ENCODE measurements at places on chromosomes 13 and 19.

GRCh38 chr19:58374200-58374599 lies 6.6 kb downstream of the ZNF837 start:
- DNase-seq, result no peak

DNA sequence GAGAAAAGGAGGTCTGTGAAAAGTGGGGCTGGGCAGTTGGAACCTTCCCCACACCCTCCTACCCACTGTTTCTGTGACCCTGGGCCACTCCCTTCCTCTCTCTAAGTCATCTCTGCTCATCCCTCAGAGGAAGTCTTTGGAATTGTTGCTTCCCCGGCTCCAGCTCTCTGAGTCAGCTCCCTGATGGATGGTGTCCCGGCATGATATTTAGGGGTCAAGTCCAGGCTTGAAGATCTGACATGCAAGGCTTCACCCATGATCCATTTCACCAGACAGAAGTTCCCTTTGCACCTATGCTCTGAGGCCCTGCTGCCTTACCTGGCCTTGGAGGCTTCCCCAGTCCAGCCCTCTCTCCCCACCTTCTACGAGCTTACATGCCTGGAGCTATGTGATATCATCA lies 13.3 kb downstream of the EXOC3L2 start:
- no peak for DNase-seq

GRCh38 chr13:48547663-48548092 lies 14.8 kb upstream of the RCBTB2 start:
- DNase-seq, result no peak

DNA sequence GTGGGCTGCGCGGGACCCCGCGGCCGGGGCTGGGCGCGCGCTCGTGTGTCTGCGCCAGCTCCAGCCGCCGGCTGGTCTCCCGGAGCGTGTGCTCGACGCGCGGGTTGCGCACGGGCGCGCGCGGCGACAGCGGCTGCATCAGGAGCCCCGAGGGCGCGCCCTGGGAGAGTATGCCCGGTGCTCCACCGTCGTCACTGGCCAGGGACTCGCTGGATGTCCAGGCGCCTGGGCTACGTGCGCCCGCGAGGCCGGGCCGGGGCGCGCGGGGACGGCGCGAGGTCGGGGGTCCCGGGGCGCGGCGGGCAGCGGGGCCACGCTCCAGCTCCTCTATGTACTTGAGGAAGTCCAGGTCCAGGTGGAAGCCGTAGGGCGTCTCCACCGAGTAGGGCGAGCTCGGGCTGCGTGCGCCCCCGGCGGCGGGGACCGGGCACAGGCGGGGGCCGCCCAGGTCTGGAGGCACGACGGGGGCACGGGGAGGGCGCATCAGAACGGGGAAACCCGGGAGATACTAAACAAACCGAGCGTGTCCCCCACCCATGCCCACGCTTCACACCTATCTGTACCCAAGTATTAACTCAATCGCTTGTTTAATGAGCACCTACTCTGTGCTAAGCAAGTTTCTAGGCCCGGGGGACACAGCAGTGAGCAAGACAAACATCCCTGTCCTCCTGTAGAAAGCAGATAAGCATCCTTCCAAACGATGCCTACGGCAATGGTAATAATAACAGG lies 7.6 kb downstream of the KANK3 start:
- peak; percentile 69 for DNase-seq

DNA sequence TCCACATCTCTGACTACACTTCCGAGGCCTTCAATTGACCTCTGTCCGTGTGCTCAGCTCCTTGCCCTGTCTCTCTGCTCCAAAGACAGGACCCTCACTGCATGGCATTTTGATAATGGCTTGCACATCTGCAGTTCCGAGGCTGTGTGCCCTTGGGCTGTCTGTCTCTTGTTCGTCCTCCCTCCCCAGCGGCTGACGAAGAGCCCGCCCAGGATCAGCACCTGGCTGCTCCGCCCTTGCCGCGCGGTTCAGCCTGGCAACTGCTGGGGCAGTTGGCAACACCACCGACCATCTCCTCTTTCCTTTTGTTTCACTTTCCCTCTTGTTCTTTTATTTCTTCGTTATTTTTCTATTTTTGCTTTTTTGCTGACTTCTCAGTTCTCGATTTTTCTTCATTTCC lies 270.4 kb downstream of the TEX29 start:
- peak; percentile 35 for DNase-seq

DNA sequence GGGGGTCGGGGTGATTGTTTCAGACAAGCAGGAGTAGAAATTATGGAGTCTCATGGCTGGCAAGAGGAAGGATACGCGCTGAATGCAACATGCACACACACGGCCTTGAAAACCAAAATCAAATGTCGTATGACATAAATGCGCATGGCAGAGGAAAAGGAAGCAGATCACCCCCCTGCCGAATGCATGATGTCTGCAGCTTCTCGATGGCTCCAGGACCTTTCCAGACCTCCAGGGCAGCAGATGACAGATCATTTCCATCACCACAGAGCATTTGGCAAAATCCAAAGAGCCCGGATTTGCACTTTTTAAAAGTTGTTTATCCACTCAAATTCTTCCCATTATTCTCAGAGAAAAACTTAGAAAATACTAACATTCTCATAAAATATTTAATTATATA lies 211.7 kb downstream of the NHLRC3 start:
- DNase-seq, result no peak

DNA sequence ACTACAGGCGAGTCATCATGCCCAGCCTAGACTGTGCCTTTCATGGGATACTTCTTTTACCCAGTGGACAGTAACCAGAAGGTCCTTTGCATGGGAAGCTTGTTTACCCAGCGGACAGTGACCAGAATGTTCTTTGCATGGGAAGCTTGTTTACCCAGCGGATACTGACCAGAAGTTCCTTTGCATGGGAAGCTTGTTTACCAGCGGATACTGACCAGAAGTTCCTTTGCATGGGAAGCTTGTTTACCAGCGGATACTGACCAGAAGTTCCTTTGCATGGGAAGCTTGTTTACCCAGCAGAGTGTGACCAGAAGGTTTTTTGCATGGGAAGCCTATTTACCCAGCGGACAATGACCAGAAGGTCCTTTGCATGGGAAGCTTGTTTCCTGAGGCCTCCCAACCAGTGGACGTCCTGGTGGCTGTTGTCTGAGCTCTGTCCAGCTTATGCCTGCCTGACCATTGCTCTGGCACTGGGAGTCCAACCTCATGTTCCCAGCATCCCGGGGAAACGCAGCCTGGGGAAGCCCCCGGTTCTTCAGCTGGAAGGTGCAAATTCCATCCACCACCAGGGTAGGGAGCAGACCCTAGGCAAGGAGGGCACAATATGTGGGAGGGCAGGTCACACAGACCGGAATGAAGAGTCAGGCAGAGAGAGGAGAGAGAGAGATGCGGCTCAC lies 41.6 kb upstream of the PDCD5 start:
- no peak for DNase-seq

DNA sequence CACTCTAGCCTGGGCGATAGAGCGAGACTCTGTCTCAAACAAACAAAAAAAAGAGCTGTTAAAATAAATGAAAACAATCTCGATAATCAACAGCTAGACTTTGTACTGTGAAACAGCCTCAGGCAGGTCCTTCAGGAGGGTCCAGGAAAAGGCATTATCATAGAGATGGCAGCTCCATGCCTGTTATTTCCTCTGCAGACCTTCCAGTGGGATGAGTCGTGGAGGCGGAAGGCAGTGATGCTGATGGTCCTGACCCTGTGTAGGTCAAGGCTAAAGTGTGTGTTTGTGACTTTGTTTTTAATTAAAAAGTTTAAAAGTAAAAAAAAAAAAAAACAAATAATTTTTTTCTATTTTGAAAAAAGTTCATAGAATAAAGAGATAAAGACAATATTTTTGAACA lies 117.4 kb downstream of the TNFRSF19 start:
- no peak for DNase-seq

GRCh38 chr13:50188696-50189095 lies 173.5 kb downstream of the KCNRG start:
- DNase-seq, result no peak

- DNase-seq, result no peak
Observed at GRCh38 chr19:28542394-28543243, 670.3 kb downstream of the UQCRFS1 start.

- no peak for DNase-seq
Observed at GRCh38 chr13:58587183-58587582, 955.6 kb downstream of the PCDH17 start.

DNA sequence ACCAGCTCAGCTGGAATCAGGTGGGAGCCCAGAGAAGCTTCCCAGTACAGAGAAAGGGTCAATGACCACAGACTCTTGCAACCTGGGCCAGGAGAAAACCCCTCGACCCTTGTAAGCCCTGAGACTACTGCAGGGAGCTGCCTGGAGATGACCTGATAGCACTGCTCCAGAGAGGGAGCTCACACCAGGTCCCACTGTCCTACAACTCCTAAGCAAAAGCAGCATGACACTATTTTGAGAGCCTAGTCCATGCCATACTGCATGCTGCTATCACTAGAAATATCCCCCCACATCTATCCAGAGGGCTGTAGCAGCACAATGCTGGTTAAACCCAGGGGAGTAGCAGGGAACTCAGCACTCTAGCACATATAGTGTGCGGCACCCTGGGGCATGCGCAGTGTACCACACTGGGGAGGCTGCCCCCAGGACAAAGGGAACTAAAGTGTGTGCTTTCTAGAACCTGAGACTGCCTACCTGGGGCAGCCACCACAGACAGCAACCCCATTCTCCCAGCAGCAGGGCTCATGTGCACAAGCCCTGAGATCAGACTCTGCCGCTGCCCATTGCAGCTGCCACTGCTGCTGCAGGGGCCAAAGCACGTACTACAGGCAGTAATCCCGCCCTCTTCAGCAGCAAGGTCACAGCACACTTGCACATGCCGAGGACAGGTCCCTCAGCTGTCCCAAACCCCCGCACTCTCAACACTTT lies 27.1 kb upstream of the N4BP2L1 start:
- DNase-seq, result no peak

DNA sequence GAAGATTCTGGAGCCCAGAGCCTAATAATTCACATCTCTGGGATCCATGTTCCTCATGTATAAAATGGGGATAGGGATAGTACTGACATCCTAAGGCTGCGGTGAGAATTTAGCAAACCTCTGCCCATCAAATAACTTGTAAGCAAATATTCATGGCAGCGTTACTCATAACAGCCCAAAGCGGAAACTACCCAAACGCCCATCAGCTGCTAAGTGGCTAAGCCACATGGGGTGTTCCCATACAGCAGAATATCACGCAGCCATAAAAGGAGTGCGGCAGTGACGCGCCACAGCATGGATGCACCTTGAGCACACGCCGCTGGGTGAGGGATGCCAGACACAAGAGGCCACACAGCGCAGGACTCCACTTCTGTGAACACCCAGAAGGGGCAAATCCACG lies 19.7 kb downstream of the VRK3 start:
- no peak for DNase-seq

DNA sequence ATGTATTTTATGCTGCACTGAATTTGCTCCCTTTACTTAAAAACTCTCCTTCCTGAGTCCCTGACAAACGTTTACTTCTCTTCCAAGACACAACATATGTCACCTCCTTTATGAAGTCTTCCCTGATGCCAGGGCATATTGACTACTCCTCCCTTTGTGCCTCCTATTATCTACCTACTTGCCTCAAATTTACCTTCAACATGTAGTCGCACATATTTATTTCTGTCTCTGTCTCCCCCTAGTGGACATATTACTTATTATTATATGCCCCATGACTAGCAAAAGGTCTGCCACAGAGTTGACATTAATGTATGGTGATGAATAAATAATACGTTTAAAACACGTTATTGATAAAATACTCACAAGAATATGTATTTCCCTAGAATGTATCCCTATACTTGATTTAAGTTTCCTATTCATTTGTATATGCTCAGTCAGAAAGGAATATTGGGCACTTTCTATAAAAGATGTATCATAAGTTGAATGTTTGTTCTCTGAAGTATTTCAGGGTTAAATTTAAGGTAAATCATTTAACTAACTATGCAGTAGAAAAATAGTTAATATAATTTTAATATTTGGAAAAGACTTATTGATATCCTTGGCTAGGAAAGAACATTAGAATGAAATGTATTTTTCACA lies 250.3 kb upstream of the ATXN8OS start:
- DNase-seq, result no peak

GRCh38 chr13:48500652-48501197 lies 32.2 kb downstream of the RCBTB2 start:
- DNase-seq, result no peak

DNA sequence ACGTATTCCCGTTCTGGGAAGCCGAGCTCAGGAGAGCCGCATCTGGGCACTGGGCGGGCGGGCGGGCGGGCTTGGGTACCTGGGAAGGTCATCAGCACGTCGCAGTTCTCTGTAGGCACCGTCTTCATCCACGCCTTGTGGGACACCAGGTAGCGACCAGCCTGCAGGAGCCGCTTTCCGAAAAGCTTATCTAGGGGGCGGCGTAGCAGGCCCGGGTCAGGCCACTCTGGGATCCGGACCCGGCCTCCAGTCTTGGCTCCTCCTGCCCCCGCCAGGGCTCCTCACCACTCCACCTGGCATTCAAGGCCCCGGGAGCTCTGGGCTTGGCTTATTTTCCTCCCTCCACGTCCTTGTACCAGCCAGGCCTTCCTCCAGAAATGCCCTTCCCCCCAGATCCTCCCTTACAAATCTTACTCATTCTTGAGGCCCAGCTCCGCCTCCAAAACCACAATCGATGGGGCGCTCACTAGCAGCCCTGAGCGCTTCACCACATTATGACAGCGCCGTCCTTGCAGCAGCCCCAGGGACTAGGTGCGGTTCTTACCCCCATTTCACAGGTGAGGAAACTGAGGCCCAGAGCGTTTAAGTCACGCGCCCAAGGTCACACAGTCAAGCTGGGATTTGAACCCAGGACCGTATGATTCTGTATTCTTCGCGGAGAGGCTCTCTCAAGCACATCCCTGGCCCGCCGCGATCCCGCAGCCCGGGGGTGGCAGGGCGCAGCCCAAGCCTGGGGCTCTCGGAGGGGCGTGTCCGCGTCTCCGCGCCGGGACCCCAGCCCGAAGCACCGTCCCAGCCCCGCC lies 843 bp downstream of the ANO8 start:
- no peak for DNase-seq

- DNase-seq, result no peak
Observed at GRCh38 chr13:92947770-92948434, 278.7 kb upstream of the GPC6 start.

- no peak for DNase-seq
Observed at GRCh38 chr13:111242585-111242984, 77.9 kb upstream of the TEX29 start.

GRCh38 chr13:73025217-73026012 lies 33.4 kb upstream of the KLF5 start:
- no peak for DNase-seq

GRCh38 chr13:113650731-113651148 lies 7.3 kb downstream of the ATP4B start:
- DNase-seq, result peak; percentile 55

DNA sequence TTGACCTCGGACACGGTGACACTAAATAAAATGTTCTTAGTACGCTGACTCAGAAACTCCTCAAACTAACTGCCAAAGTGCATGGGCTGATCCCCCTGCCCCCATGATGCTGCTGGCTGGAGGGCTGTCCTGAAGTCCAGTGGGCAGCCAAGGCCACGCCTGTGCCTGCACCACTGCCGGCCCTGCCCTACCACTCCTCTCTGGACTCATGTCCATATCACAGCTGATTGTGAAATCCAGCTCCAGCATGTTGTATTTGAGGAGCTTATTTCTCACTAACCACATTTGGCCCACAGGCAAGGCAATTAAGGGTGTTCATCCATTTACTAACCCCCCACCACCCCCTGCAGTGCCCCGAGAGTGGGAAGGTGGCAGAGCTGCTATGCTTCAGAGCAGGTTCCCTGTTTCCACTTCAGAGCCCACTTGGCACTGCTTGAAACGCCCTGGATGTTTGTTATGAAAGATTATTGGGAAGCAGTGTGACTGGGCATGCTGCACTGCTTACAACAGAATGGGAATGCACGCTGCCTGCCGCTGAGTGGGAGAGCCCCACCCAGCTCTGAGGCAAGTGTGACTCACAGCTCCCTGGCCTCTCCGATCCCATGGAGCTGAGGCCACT lies 114.0 kb downstream of the UQCRFS1 start:
- peak; percentile 81 for DNase-seq
